Breast epithelium (tissue), 4 donors: ENCODE measurements at places on chromosomes 11 and 22.

- no peak for DNase-seq
Observed at GRCh38 chr11:12163181-12163941, 53.0 kb downstream of the MICAL2 start.

DNA sequence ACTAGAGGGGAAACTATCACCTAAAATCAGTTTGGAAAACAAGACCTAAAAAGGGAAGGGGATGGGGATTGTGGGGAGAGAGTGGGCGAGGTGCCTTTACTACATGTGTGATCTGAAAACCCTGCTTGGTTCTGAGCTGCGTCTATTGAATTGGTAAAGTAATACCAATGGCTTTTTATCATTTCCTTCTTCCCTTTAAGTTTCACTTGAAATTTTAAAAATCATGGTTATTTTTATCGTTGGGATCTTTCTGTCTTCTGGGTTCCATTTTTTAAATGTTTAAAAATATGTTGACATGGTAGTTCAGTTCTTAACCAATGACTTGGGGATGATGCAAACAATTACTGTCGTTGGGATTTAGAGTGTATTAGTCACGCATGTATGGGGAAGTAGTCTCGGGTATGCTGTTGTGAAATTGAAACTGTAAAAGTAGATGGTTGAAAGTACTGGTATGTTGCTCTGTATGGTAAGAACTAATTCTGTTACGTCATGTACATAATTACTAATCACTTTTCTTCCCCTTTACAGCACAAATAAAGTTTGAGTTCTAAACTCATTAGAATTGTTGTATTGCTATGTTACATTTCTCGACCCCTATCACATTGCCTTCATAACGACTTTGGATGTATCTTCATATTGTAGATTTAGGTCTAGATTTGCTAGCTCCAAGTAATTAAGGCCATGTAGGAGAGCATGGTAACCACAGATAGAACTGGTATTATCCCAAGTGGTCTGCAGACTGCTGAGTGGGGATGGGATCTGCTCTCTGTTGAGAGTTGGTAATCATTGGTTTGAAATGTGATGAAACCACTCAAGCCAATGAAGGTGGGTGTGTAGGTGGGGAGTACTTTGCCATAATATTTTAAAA lies 3.6 kb downstream of the NEAT1 start:
- peak; percentile 36 for DNase-seq

GRCh38 chr11:44338026-44338425 lies 28.1 kb upstream of the ALX4 start:
- DNase-seq: no peak

DNA sequence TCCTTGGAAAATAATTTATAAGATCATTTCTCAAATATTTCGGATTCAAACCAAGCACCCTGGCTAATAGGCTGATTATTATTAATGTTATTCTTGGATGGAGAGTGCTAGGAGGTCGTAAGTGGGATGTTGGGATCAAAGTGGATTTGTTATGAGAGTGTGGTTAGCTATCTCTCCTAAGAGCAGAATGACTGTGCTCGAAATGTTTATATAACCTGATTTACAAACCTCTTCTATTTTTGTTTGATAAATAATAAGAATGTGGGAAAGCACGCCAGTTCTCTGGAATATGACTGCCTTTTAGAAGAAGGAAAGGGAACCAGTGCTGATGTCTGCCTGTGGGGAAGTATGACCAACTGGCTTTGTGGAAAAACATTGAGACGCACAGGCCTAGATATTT lies 527.5 kb downstream of the NTM start:
- no peak for DNase-seq

DNA sequence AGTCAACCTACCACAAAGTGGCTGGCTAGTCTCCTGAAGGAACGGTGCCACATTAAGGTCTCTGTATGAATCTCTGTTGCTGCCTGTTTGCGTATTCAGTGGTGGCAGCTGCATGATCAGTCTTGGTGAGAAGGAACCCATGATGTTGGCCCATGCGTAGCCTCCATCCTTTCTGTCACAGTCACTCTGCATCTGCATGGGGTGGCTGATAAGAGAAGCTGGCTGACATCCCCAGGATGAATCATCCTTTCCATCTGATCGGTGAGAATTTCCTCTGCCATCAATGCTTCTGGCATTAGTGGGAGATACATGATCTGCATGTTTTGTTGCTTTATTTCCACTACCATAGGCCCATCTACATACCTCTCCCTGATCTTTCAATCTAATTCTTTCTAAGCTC lies 199.0 kb upstream of the NECTIN1 start:
- DNase-seq: no peak

DNA sequence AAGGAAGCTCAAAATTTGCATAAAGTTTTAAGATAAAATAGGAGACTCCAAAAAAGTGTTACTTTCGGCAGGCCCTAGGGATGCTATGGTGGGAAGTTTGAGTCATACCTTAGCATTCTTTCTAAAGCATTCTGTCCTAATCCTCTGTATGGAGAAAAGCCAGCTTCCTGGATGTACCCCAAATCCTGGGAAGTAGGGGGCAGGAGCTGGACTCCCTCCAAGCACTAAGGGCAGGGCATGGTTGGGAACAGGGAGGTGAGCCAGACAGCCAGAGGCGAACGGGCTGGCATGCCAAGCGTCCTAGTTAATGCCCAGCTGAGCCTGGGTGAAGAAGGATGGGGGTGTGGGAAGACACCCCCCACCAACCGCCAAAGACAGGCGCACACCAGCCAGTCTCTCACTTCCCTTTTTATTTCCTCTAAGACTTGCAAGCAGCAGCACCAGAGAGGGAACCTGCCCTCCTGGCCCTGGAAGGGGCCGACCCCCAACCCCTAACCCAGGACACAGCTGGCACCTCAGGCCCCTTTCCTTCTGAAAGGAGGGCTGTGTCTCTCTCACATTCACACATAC lies 23.9 kb downstream of the RTN4RL2 start:
- no peak for DNase-seq

GRCh38 chr11:72643547-72643946 lies 30.7 kb downstream of the PDE2A start:
- DNase-seq: no peak

DNA sequence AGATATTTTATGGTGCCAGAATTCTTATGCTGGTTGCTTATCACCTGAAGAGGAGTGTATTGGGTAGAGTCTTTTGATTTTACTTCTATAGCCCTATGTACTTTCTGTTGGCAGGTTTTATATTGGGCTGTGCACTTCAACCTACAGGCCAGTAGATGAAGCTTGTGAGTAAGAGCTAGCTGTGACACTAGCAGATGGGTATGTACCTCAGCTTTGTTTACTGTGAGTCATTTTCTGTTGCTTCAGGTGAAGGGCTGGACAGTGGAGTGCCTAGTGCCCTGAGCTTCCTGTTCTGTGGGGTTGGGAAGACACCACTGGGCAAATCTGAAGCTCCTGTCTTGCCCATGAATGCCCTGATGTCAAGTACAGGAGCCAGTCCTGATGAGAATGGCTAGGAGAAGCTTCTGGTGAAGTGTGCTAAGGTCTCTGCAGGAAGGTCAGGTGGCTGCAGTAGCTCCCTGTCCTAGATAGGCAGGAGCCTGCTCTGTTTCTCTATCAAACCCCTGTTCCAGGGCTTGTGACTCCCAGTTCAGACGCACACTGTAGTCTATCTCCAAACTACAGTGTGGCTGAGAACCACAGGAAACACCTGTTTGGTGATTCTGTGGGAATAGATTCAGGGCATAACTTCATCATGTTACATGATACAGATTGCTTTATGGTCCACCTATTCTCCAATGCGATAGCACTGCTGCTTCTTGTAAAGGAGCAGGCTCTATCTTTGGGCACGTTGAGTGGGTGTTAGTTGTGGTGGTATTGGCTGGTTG lies 755.7 kb downstream of the KCNA4 start:
- DNase-seq: no peak

DNA sequence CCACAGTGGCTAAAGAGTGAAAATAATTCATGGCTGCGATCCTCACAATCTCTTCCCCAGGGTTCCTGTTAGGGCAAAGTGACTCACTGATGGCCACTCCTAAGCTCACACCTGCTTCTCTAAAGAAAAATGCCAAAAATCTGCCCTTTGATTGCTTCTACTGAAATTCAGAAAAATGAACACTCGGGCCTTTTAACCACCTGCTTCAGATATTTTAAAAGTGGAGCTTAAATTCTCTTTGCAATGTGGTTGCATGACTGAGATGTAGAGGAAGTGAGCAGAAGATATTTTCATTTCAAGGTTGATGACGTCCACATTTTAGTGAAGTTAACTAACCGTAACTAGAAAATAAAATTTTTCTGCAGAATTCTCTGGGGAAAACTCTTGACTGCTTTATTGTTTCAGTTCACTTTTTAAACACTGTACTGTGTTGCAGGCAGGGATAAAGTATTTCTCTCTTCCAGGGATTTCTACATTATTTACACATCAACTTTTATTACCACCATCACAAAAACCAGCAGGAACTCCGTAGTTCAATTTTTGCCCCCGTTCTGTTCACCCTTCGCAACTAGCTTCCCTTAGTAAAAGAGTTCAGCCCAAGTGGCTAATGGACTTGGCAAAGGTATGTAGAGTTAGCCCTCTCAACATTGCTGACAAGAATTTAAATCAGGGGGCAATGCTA lies 8.5 kb downstream of the RAB30 start:
- DNase-seq: no peak

GRCh38 chr22:30196141-30196879 lies 50.2 kb downstream of the LIF start:
- peak; percentile 96 for DNase-seq

GRCh38 chr11:126403022-126403581 lies 47.6 kb downstream of the ST3GAL4 start:
- DNase-seq: no peak

DNA sequence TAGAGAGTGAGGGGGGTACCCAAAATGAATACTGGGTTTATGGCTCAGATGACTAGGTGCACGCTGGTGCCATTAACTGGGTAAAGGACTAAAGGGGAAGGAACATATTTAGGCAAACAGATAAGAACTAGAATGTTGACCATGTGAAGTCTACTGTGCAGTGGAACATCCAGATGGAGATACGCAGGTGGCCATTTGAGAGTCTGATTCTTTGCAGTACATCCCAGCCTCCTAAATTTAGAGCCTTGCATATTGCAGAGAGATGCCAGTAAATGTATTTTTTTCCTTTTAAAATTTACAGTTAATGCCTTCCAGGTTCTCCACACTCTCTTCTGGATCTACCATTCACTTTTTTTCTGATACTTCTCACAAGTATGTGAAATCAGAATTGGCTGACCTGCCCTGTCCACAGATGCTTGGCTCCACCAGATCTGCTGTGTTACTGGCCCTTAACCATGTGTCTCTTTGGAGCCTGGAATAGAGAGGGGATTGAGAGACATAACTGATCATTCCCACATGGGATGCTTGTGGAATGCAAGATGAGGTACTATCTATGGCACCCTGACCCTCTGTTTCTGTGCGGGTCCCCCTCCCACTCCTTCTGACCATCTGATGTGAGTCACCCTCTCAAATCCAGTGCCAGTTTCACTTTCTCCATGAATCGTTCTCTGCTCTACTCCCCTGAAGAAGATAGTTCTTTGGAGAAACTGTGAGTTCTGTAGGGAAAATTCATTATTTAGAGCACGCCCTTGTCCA lies 77.0 kb upstream of the NCAM1 start:
- no peak for DNase-seq

DNA sequence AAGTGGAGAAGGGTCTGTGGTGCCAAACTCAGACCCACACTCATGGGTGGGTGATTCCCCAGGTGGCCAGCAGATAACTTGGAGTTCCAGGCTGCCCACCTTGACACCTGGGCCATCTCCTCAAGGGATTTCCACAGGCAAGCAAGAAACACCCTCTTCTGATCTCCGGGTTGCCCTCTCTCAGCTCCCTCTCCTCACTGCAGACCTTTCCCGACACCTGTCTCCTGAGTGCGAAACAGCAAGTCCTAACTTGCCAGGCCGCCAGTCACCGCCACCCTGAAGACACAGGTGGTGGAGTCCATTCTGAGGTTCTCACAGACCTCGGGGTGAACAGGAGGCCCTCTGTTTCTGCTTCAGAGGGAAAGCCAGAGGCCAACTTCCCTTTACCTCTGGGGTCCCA lies 16.6 kb downstream of the GALNT18 start:
- no peak for DNase-seq

- DNase-seq: no peak
Observed at GRCh38 chr11:125463590-125464269, 32.3 kb downstream of the FEZ1 start.

GRCh38 chr11:106733635-106734034 lies 284.6 kb downstream of the GUCY1A2 start:
- no peak for DNase-seq

DNA sequence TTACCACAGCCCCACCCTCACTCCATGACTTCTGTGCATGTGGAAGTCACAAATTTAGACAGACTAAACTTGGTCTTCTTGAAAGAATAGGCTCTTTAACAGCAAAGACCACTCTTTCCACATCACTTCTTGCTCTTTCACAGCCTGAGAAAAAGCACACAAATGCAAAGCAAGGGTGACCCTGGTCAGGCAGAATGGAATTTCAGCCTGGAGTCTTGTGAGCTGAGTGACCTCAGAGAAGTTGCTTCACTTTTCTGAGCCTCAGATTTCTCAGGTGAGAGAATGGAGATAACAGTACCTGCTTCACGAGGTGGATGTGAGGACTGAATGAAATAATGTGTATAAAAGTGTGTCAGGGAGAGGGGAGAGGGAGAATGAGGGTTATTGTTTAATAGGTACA lies 26.8 kb upstream of the LIPT2 start:
- DNase-seq: no peak

GRCh38 chr11:118911113-118911879 lies 14.4 kb downstream of the BCL9L start:
- DNase-seq: no peak

GRCh38 chr11:77074205-77074604 lies 7.4 kb downstream of the CAPN5 start:
- DNase-seq: peak; percentile 30

DNA sequence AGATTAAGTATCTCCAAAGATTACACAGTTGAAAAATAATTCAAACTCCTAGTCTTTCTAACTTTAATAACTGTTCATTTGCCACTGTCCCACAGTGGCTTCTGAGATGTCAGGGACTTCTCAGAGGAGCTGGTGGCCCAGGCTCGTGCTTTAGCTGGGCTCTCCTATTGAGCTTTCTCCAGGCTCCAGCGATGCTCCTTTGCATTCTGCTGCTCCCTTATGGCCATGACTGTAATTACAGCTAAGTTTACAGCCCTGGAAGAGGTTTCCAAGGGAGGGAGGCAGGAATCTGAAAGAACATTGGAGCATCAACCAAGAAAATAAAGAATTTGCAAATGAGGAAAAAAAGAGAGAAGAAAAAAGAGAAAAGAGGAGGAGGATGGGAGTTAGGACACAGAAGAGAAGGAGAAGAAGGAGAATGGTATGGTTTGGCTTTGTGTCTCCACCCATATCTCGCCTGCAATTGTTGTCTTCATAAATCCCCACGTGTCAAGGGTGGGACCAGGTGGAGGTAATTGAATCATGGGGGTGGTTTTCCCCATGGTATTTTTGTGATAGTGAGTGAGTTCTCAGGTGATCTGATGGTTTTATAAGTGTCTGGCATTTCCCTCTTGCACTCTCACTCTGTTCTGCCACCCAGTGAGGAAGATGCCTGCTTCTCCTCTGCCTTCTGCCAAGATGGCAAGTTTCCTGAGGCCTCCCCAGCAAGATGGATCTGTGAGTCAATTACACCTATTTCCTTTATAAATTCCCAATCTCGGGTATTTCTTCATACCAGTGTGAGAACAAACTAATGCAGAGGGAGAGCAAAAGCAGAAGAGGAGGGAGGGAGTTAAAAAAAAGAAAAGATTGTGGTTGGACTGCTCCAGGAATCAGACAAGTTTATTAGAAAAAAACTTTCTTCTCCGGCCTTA lies 857.0 kb downstream of the KCNA4 start:
- DNase-seq: no peak

GRCh38 chr11:65718964-65719492 lies 1.6 kb downstream of the RNASEH2C start:
- no peak for DNase-seq
